ENCODE measurements at places on chromosomes 4 and X.

DNA sequence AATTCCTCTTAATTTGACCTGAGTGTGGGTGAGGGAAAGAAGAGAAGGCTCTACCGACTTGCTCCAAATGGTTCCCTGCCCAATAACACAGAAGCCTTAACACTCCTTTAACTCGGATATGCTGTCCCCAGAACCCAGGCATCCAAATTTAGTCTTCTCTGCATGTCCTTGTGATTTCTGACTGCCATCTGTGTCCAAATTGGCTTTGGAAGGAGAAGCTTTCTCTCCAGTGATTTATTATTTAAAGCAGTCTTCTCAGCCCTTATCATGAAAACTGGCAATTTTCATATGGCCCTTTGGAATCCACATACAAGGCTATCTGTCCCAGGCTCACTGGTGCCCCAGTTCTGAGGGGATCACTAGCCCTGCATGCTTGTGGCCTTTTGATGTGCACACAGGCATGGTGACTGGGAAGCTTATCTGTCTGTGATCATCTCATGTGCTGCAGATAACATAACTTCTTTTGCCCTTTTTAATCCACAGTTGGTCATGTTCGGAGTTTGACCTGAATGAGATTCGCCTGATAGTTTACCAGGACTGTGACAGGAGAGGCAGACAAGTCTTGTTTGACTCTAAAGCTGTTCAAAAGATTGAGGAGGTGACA lies 56.7 kb downstream of the FNIP2 start:
- no peak for DNase-seq

DNA sequence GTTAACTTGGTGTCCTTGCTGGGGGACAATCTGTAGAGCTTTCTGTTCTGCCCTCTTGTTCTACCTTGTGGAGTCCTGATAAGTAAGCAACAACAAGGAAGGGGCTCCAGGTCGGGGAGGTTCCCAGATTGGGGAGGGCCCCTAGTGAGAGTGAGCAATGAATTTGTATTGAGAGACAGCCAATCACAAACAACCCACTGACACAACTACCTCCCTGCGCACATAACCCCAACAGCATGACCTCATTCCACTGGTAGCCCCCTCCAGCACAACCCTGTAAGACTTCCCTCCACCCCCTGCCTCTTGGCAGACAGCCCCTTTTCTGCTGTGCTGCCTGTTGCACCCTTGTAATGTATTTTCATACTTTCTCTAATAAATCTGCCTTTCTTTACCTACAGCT lies 19.7 kb upstream of the PNPLA4 start:
- no peak for DNase-seq

GRCh38 chr4:26330186-26330787 lies 9.5 kb downstream of the RBPJ start:
- no peak for DNase-seq

DNA sequence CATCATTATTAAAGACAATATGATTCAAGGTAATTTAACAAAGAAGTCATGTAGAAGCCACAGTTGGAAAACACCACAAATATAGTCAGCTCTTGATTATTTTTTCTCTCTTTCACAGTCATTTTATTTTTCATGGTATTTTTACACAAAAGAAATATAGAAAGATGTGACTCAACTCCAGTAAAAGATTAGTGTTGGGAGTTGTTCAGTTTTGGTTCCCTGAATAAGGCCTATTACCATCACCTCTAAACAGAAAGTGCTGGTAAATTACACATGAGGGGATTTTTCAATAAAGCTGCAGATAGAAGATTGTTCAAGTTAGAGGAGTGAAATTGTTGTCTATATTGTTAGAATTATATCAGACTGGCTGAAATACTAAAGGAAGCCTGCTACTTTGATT lies 107.0 kb downstream of the DDIT4L start:
- DNase-seq = no peak

DNA sequence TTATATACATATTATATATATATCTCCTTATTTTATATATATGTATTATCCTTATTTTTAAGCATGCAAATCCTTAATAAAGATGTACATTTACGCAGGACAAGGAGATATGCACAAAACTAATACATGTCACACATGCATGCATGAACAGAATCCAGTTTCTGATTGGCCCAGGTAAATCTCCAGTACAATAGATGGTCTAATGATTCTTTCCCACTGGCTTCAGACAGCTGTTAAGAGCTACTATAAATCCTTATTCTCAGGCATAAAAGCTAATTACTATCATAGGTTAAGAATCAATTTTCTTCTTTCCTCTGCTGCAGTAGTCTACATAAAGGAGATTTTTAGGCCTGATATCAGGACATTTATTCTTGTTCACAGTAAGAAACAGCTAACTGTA lies 689.8 kb downstream of the KCTD8 start:
- DNase-seq = no peak

GRCh38 chr4:88937081-88937480 lies 119.9 kb downstream of the FAM13A start:
- no peak for DNase-seq

DNA sequence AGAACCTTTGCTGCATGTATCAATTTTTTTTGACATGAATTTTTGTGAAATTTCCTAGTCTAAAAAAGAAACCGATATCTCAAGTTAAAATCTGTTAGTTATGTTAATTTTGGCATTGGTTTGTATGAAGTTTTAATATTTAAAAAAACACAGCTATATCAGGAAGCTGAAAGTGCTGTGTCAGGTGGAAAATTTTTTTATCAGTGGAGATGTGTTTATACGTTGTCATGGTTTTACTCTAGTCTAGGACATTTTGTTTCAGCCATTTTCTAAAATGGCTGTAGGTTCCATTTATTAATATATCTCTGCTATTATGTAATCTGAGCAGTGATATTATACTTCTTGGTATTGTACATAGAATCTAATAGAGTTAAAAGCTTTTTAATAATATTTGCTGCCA lies 34.2 kb downstream of the OCRL start:
- DNase-seq = no peak

DNA sequence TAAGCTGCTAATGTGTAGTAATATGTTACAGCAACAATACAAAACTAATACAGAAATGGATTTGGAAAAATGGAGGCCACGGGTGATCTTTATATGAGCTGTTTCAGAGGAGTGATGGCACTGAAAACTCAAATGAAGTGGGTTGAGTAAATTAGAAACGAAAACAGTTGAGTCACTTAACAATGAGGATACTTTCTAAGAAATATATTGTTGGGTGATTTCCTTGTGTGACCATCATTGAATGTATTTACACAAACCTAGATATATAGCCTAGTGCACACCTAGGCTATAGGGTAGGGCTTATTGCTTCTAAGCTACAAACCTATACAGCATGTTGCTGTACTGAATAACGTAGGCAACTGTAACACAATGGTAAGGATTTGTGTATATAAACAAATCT lies 30.5 kb upstream of the DHX15 start:
- DNase-seq = no peak

GRCh38 chr4:44447563-44448504 lies 775 bp downstream of the KCTD8 start:
- peak; percentile 58 for DNase-seq

DNA sequence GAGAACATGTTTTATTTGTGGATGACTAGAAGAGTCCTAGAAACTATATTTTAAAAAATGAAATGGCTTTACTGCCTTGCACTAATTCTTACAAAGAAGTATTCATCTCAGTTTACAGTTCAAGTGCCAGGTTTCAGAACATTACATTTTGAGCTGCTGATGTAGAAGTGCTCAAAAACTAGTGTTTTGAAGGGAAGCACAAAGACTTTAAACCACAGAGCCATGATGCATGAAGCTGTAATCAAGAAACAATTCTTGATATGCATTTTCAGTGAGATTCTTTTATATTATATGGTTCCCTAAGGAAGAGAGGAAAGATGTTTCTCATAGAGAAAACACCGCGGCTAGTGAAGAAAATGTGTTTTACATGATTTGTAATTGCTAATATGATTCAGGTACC lies 1163.0 kb downstream of the RAPGEF2 start:
- no peak for DNase-seq

- no peak for DNase-seq
These were observed 4.6 kb downstream of the CTBP1 start for GRCh38 chr4:1244081-1244977.

- no peak for DNase-seq
These were observed 4.6 kb upstream of the RS1 start for GRCh38 chrX:18676470-18676869.

- no peak for DNase-seq
These were observed 61.4 kb downstream of the WFS1 start for GRCh38 chr4:6331018-6331417.

- DNase-seq = no peak
These were observed 26.5 kb downstream of the SLC10A7 start for GRCh38 chr4:146495269-146495668.

GRCh38 chrX:73877687-73878086 lies 314.7 kb downstream of the CHIC1 start:
- DNase-seq = no peak

DNA sequence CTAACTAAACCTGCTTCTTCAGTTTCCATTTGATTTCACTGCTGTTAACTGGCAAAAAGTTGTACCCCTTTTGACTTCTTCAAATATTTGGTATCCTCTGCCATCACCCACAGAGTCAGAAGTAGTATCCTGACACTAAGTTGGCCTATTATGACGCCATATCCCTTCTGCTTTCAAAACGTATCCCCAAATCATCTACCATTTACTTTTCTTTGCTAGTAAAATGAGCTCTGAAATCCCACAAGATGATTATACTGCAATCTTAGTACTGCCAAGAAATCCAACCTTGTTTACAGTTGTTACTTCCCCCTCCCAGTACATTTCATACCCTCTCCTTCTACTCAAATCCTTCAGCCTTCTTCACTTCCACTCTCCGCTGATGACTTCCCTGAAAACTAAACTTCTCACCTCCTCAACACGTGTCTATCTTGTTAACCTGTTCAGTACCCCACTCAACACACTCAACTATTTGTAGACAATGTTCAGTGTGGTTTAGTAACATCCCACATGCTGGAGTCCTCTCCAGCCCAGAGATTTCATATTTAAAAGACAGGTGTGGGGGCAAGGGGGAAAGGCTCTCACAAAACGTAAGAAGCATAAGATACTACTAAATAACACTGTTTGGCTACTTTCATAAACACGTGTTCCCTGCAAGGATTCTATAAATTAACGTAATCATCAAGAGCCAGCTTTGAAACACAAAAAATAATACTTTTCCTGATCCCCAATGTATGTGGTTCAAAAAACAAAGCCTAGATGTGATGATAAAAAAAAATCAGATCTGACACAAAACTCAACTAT lies 1.3 kb downstream of the NAF1 start:
- no peak for DNase-seq

GRCh38 chr4:183220236-183220635 lies 99.8 kb downstream of the CLDN22 start:
- DNase-seq = no peak

DNA sequence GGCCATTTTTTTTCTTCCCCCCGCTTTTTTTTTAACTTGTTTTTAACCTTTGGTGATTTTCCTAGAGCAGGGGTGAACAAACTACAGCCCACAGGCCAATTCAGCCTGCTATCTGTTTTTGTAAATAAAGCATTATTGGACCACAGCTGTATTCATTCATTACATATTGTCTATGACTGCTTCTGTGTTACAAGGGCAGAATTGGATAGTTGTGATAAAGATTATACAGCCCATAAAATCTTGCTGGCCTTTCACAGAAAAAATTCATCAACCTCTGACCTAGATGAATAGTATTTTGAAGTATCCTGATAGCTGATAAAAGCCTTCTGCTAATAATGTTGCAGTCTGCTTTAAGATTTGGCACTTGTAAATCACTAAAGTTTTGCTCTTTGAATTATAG lies 63.4 kb downstream of the SMAD1 start:
- DNase-seq = no peak

DNA sequence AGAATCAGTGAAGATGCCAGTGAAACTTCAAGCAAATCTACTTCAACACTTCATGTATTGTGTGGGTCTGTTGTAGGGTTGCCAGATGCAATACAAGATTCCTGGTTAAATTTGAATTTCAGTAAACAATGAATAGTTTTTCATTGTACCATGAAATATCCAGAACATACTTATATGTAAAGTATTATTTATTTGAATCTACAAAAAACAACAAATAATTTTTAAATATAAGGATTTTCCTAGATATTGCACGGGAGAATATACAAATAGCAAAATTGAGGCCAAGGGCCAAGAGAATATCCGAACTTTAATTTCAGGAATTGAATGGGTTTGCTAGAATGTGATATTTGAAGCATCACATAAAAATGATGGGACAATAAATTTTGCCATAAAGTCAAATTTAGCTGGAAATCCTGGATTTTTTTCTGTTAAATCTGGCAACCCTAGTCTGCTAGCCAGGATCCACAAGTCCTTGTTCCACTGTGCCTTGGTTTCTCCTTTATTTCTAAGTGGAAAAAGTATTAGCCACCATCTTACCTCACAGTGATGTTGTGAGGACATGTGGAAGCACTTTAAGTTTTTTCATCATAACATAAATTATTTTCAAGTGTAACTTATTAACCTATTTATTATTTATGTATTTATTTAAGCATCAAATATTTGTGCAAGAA lies 2.3 kb downstream of the CXCL8 start:
- DNase-seq = no peak

DNA sequence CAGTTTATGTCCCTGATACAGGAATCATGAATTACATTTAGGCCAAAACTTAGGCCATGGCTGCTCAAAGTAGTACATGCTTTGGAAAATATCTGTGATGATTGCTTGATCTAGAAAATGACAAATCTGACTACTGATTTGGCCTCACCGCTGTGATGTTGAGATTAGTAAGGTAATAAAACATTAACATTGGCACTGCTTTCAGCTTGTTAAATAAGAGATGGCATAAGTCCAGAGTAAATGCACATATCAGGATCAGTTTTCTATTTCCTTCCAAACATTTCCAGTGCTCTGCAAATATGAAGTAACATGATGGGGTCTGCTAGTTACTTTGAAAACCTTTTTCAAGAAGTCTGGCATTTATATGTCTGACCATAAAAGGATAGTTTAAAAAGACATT lies 687.3 kb upstream of the ACTRT1 start:
- DNase-seq = no peak

DNA sequence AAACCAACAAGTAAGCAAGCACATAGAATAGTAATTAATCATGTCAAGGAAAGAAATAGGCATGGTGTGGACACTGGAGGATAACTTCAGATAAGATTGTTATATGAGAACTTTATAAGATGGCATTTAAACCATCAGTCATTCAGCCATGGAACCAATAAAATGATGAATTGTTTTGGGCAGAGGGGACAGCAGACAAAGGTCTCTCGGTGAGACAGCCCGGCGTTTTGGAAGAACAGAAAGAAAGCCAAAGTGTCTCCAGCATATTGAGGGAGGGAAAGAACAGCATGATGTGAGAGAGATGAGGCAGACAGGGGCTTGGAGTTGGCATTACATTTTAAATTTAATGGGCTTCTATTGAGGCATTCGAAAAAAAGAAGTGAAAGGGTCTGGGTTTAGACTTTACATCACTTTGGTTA lies 883 bp upstream of the PPM1K start:
- DNase-seq = no peak

- no peak for DNase-seq
These were observed 2.5 kb downstream of the P2RY8 start for GRCh38 chrX:1534301-1535168.
